ENCODE measurements at places on chromosomes 6 and 20.
A peak's percentile ranks its signal among the peaks of the same experiment; 100 is the strongest.

GRCh38 chr6:45923831-45924391 is 91.7 kb downstream of the CLIC5 start:
- DNase-seq, result no peak

GRCh38 chr6:19655744-19656143 is 181.4 kb upstream of the ID4 start:
- no peak for DNase-seq

DNA sequence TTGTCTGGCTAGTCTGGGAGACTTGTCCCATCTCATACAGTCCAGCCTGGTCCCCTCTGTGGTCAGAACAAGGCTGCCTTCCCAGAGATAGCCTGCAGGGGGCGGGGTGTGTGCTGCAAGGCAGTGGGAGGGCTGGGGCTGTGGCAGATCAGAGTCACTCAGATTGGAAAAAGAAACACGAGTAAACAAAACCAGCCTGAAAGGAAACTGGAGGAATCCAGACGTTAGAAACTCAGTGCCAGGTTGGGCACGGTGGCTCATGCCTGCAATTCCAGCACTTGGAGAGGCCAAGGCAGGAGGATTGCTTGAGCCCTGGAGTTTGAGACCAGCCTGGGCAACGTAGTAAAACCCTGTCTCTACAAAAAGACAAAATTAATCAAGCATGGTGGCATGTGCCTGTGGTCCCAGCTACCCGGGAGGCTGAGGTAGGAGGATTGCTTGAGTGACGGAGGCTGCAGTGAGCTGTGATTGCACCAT is 20.2 kb downstream of the LEMD2 start:
- DNase-seq, result peak; percentile 78

DNA sequence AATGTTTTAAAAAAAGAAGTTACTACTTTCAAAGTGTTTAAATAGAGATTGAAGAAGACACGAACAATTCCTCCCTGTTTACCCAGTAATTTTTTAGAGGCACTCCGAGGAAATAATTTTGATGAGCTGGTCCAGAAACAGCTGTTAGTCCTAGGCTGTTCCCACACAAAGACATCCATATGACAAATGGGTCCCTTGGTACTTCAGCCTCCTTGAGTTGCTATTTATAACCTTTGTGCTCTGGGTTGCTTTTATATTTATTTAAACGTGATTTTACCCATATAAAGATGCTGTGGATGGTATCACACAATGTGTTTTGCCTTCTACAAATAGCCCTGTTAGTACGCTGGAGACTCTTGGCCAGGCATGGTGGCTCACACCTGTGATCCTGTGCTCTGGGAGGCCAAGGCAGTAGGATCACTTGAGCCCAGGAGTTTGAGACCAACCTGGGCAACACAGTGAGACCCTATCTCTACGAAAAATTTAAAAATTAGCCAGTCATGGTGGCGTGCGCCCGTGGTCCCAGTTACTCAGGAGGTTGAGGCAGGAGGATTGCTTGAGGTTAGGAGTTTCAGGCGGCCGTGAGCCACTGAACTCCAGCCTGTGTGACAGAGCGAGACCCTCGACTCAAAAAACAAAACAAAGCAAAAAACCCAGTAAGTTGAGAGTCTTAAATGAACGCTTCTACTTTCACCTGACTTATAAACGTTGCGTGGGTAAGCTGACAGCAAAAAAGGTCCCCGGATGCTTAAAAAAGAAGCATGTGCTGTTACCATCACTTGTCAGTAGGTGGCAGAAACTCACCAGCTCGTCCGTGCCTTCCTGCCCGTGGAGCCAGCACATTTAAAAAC is 56.9 kb upstream of the ARMH2 start:
- peak; percentile 52 for DNase-seq

GRCh38 chr6:147108259-147108910 is 95.8 kb upstream of the STXBP5 start:
- no peak for DNase-seq

- no peak for DNase-seq
These were observed 84.4 kb downstream of the SYNE1 start for GRCh38 chr6:152552616-152553209.

- DNase-seq, result no peak
These were observed 81.6 kb upstream of the PREP start for GRCh38 chr6:105484238-105485161.

- DNase-seq, result no peak
These were observed 39.0 kb downstream of the HLA-A start for GRCh38 chr6:29981211-29981812.

DNA sequence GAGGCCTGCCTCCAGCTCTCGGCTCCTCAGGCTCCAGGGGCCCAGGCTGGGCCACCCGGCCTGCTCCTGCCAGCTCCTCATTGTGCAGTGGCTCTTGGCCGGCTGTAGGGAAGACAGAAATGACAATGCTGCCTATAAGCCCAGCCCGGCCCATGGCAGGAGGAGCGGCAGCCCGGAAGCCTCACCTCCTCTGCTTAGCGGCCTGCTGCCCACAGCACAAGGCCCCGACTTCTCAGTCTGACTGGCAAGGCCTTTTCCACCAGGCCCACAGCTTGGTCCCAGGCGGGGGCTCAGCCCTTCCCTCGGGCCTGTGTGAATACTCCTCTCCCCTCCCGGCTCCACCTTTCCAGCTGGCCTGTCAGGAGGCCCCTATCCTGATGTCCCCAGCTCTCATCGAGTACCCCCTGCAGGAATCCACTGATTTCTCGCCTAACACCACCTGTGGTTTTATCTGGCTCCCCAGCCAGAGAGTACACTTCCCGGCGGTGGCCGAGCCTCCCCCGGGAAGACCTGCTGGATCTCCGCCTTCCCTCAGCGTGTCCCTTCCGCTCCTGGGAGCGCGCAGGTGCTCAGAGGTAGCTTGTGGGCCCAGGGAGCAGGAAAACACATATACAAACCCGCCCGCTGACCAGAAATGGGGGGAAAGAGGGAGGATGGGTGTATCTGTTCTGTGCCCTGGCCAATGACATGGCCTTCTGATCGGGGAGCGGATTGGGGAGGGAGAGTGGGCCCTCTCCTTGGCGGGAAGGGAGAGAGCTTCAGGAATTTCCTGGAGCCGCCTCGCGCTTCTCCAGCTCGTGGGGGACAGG is 963 bp downstream of the DDRGK1 start:
- DNase-seq, result peak; percentile 45

GRCh38 chr6:78831492-78831891 is 35.9 kb upstream of the IRAK1BP1 start:
- no peak for DNase-seq

- no peak for DNase-seq
These were observed 679.0 kb downstream of the PTPRT start for GRCh38 chr20:42510686-42511085.

DNA sequence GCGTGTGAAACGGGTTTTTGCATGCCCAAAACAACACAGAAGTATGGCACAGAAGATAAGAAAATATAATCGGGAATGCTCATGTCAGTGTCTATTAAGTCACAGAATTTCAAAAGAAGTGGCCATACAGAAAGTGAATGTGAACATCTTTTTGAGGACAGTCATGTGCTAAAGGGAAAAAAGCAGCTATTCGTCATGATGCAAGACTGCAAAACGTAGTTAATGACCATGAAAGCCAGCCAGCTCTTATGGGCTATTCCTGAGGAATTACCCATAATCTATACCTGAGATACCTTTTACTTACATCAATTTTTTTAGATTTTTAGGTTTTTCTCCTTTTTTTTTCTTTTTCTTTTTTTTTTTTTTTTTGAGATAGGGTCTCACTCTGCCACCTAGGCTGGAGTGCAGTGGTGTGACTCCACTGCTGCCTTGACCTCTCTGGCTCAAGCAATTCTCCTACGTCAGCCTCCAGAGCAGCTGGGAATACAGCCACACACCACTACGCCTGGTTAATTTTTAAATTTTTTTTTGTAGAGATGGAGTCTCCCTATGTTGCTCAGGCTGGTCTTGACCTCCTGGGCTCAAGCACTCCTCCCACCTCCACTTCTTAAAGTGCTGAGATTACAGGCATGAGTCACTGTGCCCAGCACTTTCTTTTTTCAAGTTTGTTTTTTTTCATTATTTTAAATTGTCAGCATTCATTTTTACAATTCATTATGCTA is 18.1 kb upstream of the ZBP1 start:
- DNase-seq, result no peak

DNA sequence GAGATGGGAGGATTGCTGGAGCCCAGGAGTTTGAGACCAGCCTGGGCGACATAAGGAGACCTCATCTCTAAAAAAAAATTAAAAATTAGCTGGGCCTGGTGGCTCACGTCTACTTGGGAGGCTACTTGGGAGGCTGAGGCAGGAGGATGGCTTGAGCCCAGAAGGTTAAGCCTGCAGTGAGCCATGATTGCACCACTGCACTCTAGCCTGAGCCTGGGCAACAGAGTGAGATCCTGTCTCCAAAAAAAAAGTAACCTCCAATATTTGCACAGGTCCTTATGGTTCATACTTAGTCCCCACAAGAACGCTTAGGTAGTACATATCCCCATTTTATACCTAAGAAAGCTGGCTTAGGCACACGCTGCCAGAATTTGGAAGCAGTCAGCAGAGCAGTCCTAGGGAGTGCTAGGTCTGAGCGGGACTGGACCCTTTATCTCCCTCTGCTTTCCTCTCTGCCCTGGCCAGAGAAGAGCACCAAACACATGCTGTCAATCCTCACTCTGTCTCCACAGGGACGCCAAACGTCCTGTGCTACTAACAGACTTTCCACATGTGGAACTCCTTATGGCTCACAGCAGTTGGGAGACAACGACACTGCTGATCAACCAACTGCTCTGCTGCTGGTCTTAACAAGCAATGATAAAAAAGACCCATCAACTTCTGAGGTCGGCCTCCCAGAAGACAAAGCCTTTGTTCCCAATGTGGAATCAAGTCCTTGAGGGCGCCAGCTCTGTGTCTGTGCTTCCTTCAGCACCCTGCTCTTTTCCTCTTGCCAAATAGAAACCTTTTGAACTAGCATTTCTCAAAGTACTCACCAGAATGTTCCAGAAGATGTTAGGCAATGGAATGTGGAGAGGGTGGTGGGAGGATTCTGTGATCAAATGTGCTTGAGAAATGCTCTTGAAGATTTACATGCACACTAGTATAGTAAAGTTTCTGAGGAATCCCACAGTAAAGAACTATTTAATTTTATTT is 226.3 kb upstream of the DTNBP1 start:
- no peak for DNase-seq

DNA sequence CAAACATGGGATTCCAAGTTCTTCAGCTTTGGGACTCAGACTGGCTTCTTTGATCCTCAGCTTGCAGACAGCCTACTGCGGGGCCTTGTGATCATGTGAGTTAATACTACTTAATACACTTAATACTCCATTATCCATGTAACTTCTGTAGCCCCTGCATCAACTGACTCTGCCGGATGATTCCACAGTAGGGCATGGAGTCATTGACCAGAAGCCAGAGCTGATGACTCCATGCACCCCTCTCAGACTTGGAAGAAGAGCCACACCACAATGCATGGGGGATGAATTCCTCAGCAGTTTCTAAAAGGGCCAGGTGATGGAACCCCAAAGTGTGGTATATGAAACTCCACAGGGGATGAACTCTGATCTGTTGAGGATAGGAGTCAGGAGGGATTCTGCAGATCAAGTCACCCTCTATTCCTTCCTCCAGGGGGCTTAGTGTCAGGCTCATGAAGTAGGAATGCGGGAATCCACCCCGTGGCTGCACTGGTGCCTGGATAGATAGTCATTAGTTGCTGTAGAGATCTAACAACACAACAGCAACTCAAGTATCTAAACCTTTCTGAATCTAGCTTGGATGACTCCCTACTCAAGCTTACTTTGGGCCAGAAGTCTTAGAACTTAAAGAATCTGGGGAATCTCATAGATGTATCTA is 70.2 kb downstream of the GPR6 start:
- DNase-seq, result no peak

- no peak for DNase-seq
These were observed 44.3 kb downstream of the ADGRB3 start for GRCh38 chr6:68679399-68679798.

GRCh38 chr20:44888226-44889103 is 3.0 kb downstream of the YWHAB start:
- DNase-seq, result no peak

- DNase-seq, result no peak
These were observed 102.8 kb downstream of the NRSN1 start for GRCh38 chr6:24228681-24229255.

GRCh38 chr6:121319112-121319553 is 15.1 kb downstream of the TBC1D32 start:
- no peak for DNase-seq

GRCh38 chr6:46947497-46947896 is 25.8 kb upstream of the ADGRF5 start:
- no peak for DNase-seq

GRCh38 chr6:152981989-152982903 is 595 bp downstream of the FBXO5 start:
- DNase-seq, result peak; percentile 39

DNA sequence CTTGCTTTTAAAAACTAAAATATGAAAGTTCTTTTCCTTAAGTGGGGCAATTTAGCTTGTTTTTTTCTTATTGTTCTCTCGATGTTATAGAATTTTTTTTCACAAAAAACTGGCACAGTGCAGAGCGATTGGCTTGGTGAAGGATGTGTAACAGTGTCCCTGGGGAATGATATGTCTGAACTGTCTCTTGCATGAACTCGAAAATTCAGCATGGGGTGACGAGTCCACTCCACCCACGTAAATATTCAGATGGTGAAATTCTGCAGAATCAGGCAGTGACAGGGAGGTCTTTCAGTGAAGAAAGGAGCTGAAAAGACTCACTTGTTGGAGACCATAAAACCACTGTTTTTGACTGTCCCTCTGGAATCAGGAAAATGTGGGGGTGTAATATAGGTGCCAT is 505.3 kb downstream of the MMUT start:
- no peak for DNase-seq

GRCh38 chr20:40706977-40707582 is 18.0 kb upstream of the MAFB start:
- DNase-seq, result no peak

DNA sequence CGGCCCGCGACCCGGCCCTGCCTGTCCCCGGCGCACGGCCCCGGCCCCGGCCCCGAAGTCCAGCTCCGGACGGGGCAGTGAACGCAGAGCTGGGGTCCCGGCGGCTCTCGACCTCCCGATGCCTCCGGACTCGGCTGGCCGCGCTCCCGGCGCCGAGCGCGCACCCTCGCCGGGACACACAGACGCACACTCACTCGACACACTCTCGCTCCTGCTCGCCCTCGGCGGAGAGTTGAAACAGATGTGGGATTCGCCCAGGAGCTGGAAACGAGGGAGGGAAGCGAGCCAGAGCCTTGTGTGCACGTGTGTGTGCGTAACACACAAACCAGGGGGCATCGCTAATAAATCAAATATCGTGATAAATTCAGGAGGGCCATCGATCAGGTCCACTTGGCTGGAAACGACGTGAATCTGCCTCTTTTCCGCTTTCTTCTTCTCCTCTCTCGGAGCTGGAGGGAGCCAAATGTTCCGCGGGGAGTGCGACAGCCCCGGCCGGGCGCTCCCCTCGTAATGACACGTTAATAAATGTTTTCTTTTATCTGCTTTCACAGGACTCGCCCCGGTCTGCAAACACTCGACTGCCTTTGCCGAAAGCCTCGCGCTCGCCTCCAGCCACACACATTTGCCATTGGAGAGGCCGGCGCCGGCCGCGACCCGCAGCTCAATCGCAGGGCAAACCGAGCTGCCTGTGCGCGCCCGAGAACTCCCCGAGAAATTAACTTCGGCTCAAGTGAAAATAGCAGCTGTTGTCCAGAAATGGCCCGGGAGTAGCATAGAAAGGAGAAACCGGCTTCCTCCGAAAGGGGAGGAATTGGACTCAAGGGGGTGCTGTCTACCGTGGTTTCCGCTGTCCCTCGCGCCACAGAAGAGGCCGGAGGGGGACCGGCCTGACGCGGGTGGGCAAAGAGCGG is 828 bp upstream of the SULF2 start:
- no peak for DNase-seq

GRCh38 chr20:9920866-9921265 is 82.0 kb upstream of the PAK5 start:
- no peak for DNase-seq

Data from activated CD4-positive, CD25-positive, alpha-beta regulatory T cell treated with anti-CD3 and anti-CD28 coated beads, Interleukin-2, amount 50 U/mL, for 72 hours (primary cell).